ENCODE measurements at places on chromosomes 7 and 10.

DNA sequence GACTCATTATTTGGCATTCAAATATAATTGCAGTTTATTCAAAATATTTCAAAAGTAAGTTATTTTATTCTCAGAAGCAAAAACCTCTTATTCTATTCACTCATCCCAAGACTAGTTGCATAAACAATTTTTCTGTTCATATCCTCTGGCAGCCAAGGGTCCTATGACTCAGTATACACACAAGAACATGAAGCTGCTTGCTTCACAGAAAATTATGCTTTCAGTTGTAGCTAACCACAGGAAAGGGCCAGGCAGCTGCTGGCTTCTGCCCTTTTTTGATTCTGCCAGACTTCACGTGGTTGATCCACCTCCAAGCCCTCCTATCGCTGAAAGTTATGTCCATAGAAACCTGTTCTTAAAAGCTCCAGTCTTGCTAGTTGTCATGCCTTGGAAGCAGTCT is 108.8 kb downstream of the ABCA13 start:
- DNase-seq = no peak

GRCh38 chr10:33306126-33306525 is 28.3 kb downstream of the NRP1 start:
- peak; percentile 41 for DNase-seq

GRCh38 chr10:129655007-129655678 is 188.1 kb downstream of the MGMT start:
- DNase-seq = no peak

DNA sequence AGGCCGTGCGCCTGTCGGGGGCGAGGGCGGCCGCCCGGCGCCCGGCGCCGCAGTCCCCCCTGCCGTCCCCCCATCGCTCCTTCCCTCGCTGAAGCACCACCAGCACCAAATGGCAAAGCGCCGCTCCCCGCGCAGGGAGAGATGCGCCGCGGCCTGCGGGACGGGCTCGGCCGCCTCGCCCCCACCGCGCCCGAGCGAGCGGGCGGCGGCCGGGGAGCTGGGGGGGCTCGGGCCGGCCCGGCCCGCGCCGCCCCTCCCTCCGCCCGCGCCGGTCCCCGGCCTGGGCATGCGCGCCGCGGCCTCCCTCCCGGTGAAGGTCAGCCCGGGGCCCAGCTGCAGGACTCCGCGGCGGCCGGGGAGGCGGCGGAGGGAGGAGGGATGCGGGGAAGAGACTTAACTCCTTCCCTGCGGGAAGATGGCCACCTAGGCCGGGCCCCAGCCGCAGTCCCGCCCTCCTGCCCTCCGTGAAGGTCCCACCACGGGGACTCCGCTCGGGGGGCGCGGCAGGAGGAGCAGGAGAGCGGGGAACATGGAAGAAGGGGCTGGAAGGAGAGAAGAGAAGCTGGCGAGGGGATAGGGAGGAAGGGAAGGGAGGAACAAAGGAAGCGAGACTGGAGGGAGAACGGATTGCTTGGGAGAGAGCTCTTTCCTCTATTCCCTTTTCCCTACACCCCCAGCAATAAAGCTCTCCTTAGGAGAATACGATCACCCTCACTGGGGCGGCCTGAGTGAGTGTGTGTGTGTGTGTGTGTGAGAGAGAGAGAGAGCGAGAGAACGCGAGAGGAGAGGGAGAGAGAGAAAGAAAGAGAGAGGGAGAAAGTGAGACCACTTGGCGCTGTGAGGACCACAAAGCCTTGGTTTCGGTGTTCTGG is 3.4 kb upstream of the SMARCD3 start:
- peak; percentile 62 for DNase-seq

DNA sequence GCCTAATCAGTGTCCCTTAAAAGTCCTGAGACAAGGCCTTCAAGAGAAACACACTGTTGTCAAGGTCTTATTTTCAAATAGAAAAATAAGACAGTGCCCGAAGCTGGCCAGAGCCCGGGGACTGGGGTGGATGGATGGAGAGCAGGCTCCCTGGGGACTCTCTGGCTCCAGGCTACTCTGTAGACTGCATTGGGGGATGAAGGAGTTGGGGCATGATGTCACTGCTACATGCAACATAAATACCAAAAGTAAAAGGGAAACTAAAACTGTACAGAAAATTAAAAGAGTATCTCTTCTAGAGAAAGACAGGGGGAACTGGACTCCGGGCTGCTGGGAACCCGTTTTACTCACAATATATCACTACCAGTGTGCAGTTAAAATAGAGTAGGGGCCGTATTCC is 629.8 kb downstream of the KCNMA1 start:
- no peak for DNase-seq

DNA sequence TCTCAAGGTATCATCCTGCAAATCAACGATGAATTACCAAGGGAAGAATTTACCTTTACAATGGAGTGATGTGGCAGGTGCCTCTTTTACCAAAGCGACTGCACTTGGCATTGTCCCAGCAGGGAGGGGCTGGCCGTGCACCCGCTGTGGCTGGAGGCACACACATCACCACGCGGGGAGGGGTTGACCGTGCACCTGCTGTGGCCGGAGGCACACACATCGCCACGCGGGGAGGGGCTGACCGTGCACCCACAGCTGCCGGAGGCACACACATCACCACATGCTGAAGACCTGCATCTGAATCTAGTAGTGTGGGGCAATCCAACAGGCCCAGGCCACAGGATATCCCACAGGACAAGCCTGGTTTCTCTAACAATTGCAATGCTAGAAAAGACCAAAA is 493.5 kb downstream of the DNAJB6 start:
- no peak for DNase-seq

Data from dermis blood vessel endothelial cell (primary cell).